Lower leg skin (tissue), 4 donors: ENCODE measurements at places on chromosomes 7 and 10. TPM values are rescaled to one million over a fixed set of nuclear protein-coding genes. Genes with fewer than 3 reads are reported as not detected.

ZNF25 gene
- 9.2 TPM for total RNA-seq

- DNase-seq = no peak
Observed at GRCh38 chr10:44697116-44697515, 214.0 kb upstream of the TMEM72 start.

- DNase-seq = no peak
Observed at GRCh38 chr7:127768241-127768640, 116.2 kb downstream of the SND1 start.

DNA sequence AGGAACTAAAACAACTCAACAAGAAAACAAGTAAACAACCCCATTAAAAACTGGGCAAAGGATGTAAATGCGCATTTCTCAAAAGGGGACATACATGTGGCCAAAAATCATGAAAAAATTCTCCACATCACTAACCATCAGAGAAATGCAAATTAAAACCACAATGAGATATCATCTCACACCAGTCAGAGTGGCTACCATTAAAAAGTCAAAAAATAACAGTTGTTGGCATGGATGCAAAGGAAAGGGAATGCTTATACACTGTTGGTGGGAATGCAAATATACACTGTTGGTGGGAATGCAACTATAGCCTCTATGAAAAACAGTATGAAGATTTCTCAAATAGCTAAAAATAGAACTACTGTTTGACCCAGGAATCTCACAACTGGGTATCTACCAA lies 60.0 kb upstream of the LANCL2 start:
- no peak for DNase-seq

DNA sequence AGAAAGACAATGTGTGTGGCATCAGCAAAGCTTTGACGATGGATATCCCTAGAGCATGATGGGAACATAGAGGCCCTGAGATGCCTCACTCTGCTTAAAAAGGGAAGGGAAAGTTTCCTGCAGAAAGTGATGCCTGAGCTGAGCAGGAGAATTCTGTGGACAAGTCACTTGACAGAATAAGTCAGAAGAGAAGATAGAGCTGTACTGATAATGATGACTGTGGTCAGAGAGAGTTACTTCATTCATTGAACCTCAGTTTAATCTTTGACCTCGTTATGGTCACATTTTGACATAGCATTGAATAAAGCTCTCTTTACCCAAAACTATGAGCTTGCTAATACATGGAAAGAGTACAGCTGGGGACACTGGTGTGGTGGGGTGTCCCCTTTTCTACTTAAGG lies 7.6 kb downstream of the CUBN start:
- no peak for DNase-seq

- no peak for DNase-seq
Observed at GRCh38 chr10:114256822-114257221, 17.8 kb downstream of the VWA2 start.

- DNase-seq = no peak
Observed at GRCh38 chr10:6643962-6644361, 63.9 kb upstream of the PRKCQ start.

DNA sequence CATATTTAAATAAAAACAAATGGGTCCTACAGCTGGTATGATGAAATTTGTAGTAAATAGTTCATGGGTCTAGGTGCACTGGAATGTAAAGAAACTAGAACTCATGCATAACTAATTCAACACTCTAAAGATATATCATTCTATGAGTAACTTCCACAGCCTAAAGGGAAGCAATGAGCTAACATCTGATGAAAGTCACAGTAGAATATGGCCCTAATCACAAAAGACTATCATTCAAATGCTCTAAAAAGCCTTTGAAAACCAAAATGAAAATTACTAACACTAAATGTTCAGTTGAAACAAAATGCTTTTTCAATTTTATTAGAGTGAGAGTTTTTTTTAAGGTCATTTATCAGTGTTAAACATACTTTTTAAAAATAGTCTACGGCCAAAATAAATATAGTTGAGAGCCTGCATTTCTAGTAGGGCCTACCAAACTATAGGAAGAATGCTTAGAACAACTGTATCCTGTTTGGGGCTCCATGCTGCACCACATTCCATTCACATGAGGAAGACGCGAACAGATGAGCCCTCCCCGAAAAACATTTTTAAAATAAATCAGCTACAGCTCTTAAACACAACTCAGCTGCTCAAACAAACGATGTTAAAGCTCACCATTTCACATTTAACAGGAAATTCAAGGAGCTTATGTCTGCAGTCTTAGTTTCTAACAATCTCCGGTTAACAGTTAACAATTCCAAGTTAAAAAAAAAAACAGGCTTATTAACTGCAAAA lies 134.5 kb downstream of the NRBF2 start:
- DNase-seq = no peak

DNA sequence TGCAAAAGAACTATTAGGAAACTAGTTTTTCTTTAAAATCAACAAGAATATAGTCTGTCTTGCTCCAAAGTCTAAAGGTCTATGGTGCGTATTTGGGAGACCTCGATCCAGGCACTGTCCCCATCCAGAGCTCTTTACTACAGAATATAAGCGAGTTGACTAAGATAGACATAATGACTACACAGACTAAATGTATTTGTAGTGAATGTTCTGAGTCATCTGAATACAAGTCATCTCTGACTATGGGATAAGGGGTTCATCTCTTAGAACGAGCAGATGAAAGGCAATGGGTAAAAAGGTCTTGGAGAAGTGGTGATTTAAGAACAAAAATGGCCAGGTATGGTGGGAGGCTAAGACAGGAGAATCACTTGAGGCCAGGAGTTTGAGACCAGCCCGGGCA lies 136.0 kb upstream of the RSU1 start:
- no peak for DNase-seq

GRCh38 chr7:16210171-16210570 lies 211.2 kb downstream of the CRPPA start:
- DNase-seq = no peak

GRCh38 chr7:129006636-129007414 lies 48.1 kb downstream of the TNPO3 start:
- DNase-seq = no peak

DNA sequence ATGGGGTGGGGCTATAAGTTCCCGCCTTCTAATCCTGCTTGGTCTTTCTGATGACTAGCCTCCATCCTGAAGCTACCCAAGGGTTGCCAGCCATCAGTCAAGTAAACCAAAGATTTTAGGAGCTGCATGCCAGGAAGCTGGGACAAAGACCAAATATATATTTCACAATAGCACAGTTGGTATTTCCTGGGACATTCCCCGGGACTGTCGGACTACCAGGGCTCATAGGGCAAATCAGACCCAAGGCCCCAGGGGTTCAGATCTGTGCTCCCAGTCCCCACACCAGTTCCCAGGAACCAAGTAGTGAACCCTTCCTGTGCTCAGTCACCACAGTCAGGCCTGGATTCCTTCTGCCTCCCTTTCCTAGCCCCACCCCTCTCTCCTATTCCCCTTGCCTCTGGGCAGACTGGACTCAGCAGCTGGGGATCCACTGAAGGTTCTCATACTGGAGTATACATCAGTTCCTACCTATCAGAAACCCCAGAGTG lies 5.7 kb upstream of the CXCL12 start:
- DNase-seq = peak; percentile 56

CH25H gene
- total RNA-seq = 0.76 TPM
